Tibial nerve (tissue), 4 donors: ENCODE measurements at places on chromosomes 5 and 9. TPM values are rescaled to one million over a fixed set of nuclear protein-coding genes. Genes with fewer than 3 reads are reported as not detected.

DNA sequence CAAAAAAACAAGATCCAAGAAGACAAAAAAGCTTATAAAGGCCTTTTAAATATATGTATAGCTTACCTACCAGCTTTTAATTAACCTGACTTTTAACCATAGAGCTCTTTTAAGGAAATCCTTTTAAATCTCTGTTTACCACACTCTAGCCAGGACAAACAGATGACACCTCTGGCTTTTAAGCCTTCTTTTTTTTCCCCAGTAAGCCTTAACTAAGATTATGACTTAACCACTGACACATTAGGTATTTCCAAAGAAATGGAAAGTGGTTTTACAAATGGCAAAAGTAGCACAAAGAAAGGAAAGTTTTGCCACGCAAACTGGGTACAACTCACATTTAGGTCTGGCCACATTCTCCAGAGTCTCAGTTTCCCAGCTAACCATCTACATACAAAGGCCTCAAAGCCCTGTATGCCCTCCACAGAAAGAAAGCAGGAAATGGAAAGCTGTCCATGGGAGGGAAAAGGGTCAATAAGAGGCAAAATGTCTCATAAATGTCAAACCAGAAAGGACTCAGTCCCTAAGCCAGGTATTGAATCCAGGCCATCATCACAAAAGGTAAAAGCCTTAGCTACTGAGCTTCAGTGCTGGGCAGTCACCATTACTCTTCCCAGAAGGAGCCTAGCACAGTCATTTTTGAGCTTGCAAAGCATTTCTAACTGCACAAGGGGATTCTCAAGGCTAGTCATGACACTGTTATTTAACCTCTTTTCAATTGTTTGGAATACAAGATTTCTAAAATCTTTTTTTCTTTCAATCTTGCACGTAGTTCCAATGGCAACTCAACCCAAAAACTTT lies 19.7 kb downstream of the TMEM161B start:
- no peak for DNase-seq

GRCh38 chr5:159982421-159983173 lies 26.3 kb upstream of the TTC1 start:
- no peak for DNase-seq

DNA sequence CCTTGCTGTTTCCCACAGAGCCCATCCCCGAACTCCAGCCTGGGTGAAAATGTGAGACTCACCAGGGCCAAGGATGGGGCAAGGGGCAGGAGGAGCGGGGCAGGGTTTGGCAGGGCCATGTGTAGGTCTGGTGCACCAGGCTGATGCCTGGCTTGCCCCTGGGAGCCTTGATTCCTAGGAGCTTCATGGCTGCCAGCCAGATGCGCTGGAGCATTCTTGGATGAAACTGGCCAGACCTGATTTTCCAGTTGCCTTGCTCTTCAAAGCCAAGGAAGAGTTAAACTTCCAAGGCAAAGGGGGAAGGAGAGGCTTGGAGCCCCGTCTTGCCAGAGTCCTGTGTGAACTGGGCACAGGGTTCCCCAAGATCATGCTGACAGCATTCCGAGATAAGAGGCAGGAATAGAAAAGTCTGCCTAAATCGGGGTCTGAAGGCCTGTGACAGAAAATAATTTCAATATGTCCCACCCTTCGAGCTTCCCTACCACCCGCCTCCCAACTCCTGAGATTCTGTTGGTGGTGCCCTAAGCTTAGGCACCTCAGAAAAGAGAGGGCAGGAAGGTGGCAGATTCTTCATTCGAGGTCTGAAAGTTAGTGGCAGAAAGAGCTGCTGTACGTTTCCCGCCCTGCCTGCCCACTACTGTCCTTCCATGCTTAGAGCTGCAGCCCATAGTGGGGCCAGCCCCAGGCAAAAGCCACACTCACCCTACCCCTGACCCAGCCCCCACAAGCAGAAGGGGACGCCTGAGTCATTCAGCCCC lies 20.4 kb downstream of the FAT2 start:
- no peak for DNase-seq

- peak; percentile 41 for DNase-seq
Observed at GRCh38 chr5:14552017-14552416, 29.6 kb upstream of the OTULINL start.

GRCh38 chr5:54108136-54108535 lies 202.2 kb downstream of the ARL15 start:
- DNase-seq: no peak

- DNase-seq: no peak
Observed at GRCh38 chr5:62689599-62690368, 111.2 kb downstream of the LRRC70 start.

DNA sequence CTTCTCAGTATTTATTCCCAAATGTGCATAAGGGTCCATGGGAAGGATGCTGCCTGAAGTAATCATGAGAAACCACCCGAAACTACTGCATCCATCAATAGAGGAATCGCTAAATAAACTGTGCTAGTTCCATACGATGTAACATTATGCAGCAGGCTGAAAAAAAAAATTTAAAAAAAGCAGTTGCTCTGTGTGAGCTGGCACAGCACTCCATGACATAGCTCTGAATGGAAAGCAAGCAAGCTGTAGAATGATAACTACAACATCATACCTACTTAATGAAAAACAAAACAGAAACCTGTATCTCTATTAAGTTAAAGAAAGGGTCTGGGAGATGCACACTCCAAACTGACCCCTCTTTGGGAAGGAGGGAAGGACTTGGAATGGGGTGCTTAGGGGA lies 49.3 kb downstream of the SHB start:
- DNase-seq: no peak

GRCh38 chr5:36507332-36507952 lies 99.0 kb upstream of the SLC1A3 start:
- peak; percentile 72 for DNase-seq

- peak; percentile 66 for DNase-seq
Observed at GRCh38 chr9:136483589-136484152, 831 bp upstream of the SEC16A start.

DNA sequence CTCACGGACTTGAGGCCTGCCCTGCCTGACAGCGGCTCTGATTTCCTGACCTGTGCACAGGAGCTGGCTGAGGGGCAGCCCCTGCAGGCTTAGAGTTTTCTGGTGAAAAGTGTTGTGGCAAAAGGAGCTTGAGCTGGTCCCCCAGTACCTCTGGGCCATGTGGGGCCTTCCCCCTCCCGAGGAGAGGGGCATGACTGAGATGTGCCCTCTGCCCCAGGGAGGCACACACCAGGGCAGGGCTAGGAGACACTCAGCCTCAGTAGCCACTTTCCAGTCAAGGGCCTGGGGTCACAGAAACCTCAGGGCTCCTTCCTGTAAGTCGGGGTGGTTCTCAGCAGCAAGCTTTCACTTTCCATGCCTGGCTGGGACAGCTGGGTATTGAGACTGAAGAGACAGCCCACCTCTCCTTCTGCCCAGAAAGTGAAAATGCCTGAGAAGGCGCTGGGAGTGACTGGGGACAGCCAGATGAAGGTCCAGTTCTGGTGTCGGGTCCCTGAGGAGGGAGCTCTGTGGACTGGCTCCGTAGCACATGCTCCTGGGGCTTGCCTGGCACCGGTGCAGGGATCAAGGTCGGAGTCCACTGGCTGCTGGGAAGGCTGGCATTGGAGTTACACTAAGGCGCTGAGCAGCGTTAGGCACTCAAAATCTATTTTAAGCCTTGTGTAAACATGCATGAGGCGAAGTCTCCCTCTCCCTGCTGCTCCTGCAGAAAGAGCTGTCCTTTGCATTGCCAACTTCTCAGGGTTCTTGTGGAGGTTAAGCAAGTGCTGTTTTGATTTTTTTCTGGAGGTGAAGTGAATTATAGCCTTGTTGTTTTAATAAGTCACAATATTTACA lies 394.9 kb downstream of the GADD45G start:
- no peak for DNase-seq

GRCh38 chr5:135153259-135153658 lies 119.2 kb upstream of the PITX1 start:
- no peak for DNase-seq

- no peak for DNase-seq
Observed at GRCh38 chr9:88706193-88707113, 171.5 kb downstream of the NXNL2 start.

DNA sequence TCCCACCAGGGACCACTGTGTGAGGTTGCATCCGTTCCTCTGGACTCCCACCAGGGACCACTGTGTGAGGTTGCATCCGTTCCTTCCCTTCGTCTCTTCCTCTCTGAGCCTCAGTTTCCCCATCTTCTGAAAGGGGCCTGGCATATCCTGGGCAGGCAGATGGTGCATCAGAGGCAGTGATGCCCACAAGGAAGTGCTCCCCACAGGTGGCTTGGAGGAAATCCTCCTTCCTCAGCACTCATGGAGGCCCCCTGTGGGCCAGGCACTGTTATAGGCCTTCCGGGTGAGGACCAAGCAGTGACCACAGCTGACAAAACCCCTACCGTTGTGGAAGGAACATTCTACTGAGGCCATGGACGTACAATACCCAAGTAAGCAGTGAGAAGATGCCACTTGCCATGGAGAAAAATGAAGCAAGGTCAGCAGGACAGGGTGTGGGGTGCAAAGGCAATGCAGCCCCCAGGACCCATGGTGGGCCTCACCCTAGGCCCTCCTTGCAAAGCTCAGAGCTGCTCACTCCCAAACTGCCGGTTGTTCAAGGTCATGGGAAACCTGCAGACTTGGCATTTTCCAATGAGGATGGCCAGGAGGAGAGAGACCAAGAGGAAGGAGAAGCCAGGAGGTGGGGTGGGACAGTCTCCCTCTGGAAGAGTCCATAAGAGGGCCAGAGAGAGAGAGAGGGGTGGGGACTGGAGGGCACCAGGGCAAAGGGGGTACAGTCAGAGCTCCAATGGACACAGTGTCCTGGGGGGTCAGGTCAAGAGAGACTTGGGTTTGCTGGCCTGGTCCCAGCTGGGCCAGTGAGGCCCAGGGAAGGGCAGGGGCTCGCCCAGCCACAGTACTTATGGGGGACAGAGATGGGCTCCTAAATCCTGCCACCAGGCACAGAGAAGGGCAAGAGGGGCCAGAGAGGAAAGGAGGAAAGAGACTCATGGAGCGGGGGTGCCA lies 51.1 kb downstream of the C9orf50 start:
- no peak for DNase-seq

GRCh38 chr5:179865491-179866240 lies 7.0 kb upstream of the MRNIP start:
- DNase-seq: no peak

DNA sequence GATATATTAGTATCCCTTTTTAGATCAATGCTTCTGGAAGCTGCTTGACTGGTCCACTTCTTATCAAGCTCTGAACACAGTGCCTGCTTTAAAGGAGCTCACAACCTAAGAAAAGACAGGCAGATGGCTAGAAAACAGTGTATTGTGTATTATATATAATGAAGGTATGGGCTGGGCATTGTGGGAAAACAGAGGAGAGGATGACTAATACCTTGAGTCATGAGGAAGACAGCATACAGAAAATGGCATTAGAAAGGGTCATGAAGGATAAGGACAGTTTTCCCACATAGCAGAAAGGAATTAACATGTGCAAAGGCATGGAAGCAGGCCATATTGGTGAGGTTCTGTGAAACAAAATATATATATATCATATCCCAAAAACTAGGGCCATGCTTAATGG lies 309.6 kb downstream of the MLLT3 start:
- no peak for DNase-seq

The TMEM215 gene
- total RNA-seq: 18.6 TPM

The TMEM171 gene
- total RNA-seq: 0.90 TPM
